Nephron progenitor cell (in vitro differentiated cells): ENCODE measurements at places on chromosomes 2 and 18.

GRCh38 chr2:65456064-65456463, 23.7 kb upstream of the SPRED2 start:
- DNase-seq: no peak

DNA sequence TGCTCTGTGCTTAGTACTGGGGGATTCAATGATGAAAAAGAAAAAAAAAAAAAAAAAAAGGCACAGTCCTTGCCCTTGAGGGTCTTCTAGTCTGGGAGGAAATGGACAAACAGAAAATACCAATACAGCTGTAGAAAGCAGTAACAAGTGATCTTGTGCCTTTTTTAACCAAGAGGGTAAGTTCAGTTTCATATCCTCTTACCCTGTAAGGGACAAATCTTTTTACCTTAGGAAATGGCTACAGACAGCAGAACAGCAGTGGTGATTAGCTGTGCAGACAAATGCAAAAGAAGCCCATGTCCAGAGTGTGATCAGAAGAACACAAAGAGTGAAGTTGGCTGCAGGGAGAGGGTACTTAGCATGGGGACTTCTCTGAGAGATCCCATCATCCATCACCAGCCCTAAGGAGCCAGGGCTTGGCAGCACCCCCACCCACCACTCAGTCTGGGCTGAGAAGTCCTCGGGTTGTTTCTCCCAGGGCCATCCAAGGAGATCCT, 102.9 kb downstream of the ALPK2 start:
- DNase-seq: no peak

- no peak for DNase-seq
Measured at GRCh38 chr2:143482316-143482715, 353.1 kb downstream of the ARHGAP15 start.

- DNase-seq: no peak
Measured at GRCh38 chr18:37662099-37662498, 96.5 kb upstream of the CELF4 start.

DNA sequence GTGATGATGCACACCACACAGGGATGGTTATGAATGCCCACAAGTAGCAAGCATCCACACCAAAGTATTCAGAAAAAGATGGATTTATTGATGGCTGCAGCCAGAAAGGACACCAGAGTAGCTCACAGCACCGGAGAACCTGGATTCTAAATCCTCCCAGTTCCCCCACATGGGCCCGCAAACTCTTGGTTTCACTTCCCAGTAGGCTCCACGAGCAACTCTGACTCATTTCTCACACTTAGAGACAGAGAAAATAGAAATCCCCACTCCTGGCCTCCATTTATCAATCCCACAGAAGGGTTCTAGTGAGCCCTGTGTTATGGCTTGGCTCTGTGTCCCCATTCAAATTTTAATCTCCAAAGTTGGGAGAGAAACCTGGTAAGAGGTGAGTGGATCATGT, 426.7 kb upstream of the MYT1L start:
- DNase-seq: no peak

GRCh38 chr18:9353596-9353995, 19.0 kb downstream of the TWSG1 start:
- no peak for DNase-seq

DNA sequence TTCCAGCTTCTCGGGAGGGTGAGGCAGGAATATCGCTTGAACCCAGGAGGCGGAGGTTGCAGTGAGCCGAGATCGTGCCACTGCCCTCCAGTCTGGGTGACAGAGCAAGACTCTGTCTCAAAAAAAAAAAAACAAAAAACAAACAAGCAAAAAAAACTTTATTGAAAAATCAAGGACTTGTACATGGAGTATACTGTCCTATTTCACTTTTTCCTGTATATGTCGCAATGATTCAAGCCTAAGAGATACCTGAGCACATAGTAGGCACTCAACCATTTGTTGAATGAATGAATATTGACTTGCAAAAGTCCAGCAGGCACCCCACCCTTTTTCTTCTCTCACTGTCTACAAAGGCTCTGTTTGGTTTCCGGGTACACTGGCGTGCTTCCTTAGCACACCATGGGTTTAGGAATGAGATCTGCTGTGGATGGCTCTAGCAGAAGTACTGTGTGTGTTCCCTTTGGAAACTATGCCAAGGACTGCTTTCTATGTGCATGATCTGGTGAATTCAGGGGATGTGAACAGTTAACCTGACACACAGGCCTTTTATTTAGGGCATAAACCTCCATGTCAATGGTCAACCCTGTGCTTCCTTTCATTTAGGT, 6.1 kb downstream of the APCDD1 start:
- DNase-seq: no peak

DNA sequence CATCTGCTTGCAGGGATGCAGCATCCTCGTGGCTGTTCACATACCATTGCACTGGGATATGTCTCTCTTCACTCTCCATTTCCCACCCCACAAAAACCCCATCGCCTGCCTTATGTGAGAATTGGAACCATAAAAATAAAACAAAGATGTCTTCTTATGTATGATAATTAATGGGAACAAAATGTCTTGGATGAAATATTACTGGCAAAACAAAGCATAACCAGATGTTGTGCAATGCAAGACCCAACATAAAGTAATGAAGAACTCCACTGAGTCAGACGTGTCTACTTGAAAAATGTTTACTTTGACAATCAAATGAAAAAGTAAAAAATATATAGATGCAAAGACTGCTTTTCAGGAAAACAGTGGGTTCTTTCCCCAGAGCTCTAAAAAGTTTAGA, 611.3 kb upstream of the SYT4 start:
- DNase-seq: no peak

DNA sequence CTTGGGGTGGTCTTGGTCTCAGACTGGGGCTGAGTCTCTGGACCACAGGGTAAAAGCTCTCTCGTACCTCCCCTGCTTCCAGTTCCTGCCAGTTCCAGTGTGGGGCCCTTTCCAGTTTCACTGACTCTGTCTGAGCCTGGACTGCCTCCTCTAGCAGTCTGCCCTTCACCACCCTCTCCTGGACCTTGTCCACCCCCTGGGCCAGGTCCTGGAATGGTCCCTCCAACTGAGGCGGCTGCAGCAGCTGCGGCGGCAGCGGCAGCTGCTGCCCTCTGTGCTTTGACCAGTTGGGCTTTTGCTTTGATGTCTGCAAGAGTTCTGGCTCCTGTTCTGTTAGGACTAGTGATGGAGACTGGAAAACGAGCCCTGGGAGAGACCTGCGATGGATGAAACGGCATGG, 70.7 kb upstream of the DTNB start:
- DNase-seq: no peak

DNA sequence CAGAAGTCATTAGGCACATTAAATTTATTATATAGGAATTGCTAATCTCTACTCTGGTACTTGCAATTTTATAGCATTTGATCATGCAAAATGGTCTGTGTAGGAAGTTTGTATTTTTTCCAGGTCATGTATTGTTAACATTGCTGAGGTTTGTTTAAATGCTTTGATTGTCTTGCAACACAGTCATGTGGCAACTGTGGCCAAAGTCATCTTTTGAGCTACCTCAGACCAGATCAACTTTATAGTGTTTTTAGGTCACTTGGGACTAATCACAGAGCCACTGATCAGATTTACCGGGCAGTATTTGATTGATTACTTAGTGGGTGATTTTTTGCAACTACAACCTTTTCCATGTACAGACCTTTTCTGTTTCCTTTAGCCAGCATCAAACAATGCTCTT, 3.7 kb downstream of the SERPINB5 start:
- DNase-seq: no peak

DNA sequence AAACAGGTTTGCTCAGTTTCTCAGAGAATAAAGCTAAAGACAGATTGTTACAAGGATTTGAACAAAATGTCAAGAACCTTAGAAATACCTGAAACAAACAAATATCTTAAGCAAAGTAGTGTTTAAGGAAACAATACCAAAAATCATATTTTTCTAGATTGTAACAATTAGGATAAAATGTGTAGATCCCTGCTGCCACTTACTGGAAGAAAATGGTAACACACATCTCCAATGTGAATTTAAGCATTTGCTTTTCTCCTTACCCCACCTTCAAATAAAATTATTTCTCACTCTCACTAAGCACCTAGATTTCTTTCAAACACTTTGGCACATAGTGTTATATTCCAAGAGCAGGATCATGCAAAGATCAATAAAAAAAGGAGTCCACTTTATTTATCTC, 34.9 kb downstream of the SUCLG1 start:
- no peak for DNase-seq

DNA sequence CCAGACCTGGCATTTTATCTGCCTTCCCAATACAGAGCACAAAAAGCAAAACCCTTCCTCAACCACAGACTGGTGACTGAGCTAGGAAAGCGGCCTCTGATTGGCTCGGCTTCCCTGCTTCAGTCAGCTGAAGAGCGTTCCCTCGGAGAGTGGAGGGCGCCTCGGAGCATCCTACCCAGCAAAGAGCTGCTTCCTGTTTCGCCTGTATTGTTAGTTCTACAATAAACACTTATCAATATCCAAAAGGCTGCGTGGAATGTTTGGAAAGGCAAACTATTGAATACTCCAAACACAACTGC, 125.0 kb downstream of the CACNB4 start:
- peak; percentile 38 for DNase-seq

- peak; percentile 67 for DNase-seq
Measured at GRCh38 chr2:23386339-23387220, 1.6 kb downstream of the KLHL29 start.

DNA sequence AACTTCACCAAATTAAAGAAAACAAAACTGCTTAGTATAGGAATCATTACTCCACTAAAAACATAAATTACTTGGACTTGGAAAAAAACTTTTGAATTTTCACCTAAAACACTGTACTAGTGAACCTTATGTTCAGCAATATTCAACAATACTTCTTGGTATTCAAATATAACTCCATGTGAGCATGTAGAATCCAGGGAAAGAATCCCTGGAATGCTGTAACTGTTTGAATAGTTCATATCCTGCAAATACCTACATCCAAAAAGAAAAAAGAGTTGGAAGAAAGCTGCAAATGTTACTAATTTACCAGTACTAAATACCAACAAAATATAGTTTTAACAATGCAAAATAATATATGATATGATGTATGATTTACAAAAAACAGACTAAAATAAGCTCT, 65.4 kb downstream of the IKZF2 start:
- DNase-seq: no peak

DNA sequence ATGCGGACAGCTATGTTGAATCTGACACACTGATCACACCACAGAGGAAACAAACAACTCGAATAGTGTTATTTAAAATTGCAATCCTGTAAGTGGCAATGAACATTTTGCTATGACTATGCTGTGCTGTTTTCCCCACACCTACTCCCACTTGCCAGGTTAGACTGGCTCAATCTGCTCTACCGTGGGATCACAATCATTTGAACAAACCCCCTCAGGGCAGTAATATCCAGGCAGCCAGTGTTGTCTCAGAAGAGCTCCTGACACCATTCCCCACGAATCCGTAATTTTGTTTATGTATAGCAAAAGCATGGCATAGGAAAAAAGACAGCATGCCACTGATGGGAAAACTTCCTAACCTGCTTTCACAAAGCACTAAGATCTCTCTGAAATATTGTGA, 284.3 kb downstream of the ERBB4 start:
- DNase-seq: no peak

GRCh38 chr2:26668041-26668440, 24.5 kb upstream of the KCNK3 start:
- DNase-seq: no peak

DNA sequence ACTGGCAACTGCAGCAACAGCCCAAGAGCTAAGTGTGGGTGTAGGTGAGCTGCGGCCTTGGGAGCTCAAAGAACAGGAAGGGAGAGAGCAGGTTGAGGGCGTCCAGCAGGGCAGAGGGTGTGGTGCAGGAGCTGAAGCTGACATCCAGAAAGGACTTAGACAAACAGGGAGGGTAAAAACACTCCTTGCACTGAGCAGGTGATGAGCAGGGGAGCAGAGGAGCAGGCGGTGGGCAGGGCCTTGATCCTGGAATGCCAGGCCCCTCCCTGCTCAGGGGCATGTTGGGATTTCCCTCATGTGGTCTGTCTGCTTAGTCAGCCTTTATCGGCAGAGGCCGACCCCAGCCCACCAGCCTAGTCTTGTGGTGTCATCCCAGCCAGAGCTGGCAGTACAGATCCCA, 63.6 kb downstream of the VSNL1 start:
- DNase-seq: no peak

GRCh38 chr2:98457045-98457696, 12.5 kb downstream of the INPP4A start:
- no peak for DNase-seq

DNA sequence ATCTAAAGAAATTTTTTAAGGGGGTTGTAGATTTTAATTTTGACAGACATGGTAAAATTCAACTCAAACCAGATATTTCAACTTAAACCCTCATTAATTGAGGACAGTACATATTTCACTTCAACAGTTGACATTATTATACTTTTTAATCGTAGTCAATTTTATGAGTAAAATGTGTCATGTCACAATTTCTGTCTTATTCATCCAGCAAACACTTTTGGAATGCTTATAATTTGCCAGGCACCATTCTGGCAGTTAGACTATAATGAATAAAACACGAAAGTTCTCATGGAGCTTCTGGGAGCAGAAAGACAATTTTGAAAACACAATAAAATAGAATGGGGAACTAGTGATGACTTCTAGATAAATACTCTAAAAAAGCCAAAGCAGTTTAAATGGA, 1094.8 kb downstream of the SUCLG1 start:
- no peak for DNase-seq

DNA sequence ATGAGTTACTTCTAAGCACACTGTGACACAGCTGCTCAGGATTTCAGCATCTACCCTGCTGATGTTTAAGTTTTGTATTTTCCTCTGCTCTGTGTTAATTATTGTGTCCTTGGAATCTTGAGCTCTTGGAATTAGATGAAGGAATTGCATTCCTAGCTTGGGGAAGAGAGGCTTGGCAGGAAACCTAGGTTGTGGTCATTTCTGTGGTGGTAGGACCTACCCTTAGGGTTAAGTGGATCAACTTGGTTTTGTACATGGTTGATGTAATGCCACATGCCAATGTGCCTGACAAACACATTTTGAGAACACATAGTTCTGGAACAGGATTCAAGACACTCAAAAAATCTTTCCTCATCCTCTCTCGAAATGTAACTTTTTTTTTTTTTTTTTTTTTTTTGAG, 264.5 kb upstream of the MEX3C start:
- no peak for DNase-seq

DNA sequence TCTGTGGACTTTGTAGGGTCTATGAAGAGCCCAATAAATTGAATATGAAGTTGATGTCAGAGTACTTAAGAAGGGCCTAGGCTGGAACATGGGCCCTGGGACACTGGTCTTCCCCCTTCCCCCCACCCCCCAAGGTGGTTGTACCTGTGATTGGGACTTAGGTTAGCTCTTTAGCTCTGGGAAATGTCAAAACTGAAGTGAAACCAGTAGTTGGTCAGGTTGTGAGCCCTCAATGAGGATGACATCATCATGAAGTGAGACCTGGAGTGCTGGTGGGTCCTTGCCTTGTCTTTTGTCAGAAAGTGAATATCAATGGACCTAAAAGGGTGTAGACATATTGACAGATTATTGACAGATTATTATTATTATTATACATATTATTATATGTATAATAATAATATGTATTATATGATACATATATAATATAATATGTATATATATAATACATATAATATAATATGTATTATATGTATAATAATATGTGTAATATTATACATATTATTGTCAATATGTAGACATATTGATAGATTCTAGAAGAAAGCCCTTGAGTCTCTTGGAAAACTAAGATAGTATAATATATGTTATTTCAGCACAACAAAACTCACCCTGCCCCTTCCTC, 5.4 kb downstream of the MARS2 start:
- no peak for DNase-seq
